Stimulated activated CD4-positive, alpha-beta T cell treated with anti-CD3 and anti-CD28 coated beads, Interleukin-4, amount 100 ng/mL, for 4 hours (primary cell): ENCODE measurements at places on chromosomes 1 and 21.
A peak's percentile ranks its signal among the peaks of the same experiment; 100 is the strongest.

GRCh38 chr1:89952605-89953130 lies 42.2 kb upstream of the ZNF326 start:
- DNase-seq = no peak

- no peak for DNase-seq
Observed at GRCh38 chr1:29967261-29967660, 730.9 kb downstream of the PTPRU start.

DNA sequence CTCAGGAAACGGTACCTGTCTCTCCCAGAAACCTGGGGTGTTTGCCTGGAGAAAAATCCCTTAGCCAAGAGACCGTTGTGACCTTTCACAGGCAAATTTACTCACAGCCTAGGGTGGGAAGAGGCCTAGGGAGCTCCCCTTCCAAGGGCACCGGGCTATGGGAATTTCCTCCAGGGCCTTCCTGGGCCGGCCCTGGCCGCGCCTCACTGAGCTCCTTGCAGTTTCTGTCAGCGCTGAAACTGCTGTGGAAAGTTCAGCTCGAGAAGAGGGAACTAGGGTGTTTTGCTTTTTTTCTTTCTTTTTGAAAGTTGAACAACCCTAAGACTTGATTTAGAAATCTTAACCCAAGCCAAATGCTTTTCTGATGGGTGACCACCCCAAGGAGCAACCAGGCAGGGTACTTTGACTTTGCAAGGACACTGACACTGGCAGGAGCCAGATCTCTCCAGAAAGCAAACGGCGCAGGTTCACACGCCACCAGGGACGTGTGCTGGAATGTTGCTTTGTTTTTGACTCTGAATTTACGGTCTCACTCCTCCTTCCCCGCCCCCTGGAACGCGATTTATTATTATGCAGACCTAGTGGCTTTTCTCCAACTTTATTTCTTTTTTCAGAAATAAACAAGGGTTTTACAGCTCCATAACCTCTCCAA lies 229.6 kb upstream of the JUN start:
- no peak for DNase-seq

- DNase-seq = no peak
Observed at GRCh38 chr1:45892068-45892785, 88.8 kb downstream of the MAST2 start.

GRCh38 chr1:232596666-232597303 lies 33.1 kb downstream of the SIPA1L2 start:
- DNase-seq = no peak

GRCh38 chr21:45615145-45615711 lies 28.3 kb upstream of the PCBP3 start:
- DNase-seq = peak; percentile 93

DNA sequence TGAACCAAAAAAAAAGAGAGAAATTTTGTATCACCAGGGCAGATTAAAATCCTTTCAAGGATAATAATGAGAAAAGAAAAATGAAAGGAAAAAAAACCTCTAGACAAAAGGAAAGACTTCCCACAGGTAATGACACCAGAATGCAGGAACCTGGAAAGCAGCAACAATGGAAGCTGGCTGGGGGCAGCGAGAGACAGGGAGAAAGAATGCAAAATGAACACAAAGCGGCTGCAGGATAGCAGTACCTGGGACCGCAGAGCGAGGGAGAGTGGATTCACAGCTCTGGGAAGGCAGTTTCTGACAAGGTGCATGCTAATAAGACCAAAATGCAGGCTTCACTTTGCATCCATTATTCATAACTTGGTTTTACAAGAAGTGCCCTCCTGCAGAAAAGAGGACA lies 349.0 kb downstream of the SIPA1L2 start:
- DNase-seq = no peak

GRCh38 chr1:172628401-172628800 lies 30.5 kb upstream of the FASLG start:
- DNase-seq = no peak

GRCh38 chr21:45104560-45104959 lies 30.2 kb downstream of the ADARB1 start:
- no peak for DNase-seq

GRCh38 chr21:29078869-29079767 lies 5.7 kb upstream of the CCT8 start:
- no peak for DNase-seq

- DNase-seq = no peak
Observed at GRCh38 chr1:224542783-224543440, 73.2 kb upstream of the CNIH3 start.

- DNase-seq = no peak
Observed at GRCh38 chr21:26756491-26757159, 88.6 kb downstream of the ADAMTS1 start.

DNA sequence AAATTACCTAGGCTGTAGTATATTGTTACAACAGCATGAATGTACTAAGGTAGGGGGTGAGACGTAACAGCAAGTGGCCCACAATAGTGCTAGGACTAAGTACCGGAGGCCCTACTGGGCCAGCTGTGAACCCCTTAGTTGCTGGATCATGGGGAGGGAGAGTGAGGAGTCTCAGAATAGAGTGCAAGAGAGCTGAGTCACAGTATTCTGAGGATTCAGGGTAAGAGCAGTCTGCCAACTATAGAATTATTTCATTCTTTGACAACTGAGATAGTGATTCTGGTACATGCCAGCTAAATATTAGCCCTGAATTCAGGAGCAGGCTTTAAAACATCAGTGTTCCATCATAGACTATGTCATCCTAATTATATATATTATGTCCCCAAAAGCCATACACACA lies 218.7 kb downstream of the TM2D1 start:
- no peak for DNase-seq

DNA sequence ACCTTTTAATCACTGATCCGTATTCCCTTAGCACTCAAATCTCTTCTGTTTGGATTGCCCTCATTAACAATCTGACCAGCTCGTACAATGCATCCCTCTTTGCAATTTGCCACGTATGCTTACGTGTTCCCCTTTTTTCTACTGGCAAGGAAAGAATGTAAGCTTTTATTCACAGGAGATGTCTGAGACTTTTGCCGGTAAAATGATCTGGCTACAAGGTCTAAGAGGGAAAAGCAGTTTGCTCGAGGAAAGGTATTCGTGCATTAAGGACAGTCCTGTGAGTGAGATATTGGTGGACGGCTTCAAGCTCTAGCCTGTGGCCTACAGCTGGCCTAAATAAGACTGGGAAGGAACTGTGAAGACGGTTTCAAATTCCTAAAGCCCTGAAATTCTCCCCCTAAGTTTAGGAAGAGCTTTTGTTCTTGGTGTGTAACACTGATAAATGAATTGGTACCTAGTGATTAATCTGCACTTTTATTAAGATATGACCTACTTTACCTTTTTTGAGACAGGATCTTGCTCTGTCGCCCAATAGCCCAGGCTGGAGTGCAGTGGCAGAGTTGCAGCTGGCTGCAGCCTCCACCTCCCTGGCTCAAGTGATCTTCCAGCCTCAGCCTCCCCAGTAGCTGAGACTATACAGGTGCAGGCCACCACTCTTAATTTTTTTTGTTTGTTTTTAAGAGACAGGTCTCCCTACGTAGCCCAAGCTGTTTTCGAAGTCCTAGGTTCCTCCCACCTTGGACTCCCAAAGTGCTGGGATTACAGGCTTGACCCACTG lies 895 bp upstream of the UBR4 start:
- DNase-seq = no peak

- DNase-seq = no peak
Observed at GRCh38 chr1:204426035-204426436, 14.4 kb upstream of the PPP1R15B start.

DNA sequence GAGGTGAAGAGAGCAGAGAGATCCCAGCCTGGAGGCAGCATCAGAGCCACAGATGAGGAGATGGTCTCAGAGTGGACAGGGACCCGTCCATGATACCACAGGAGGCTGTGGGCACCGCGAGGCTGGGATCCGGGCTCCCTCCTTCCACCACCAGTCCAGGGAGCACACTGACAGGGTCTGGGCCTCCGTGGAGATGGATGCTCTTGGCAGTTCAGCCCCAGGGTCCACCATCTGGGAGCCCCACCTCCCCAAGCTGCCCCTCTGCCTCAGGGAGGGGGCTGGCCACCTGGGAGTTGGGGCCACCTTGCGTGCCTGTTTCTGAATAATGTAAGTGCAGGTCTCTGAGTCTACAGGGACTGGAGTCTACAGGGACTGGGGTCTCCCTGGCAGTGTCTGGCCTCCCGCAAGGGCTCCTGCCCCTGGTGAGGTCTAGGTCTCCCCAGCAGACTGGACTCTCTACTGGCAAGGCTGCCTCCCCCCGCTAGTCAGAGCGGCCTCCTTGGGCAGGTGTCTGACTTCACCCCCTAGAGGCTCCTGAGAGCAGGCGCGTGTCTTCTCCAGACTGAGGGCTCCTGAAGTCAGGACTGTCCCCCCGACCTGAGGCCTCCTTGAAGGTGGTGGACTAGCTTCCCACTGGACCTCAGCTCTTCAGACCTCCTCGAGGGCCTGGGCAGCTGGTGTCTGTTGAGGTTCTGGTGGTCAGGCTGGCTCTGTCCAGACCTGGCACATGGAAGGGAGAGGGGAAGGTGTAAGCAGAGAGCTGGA lies 218.5 kb downstream of the PTPRU start:
- no peak for DNase-seq
